ENCODE measurements at places on chromosomes 7 and 10. TPM values are rescaled to one million over a fixed set of nuclear protein-coding genes. Genes with fewer than 3 reads are reported as not detected.
A peak's percentile ranks its signal among the peaks of the same experiment; 100 is the strongest.

- DNase-seq = no peak
These were observed 714.4 kb downstream of the GATA3 start for GRCh38 chr10:8768852-8769251.

DNA sequence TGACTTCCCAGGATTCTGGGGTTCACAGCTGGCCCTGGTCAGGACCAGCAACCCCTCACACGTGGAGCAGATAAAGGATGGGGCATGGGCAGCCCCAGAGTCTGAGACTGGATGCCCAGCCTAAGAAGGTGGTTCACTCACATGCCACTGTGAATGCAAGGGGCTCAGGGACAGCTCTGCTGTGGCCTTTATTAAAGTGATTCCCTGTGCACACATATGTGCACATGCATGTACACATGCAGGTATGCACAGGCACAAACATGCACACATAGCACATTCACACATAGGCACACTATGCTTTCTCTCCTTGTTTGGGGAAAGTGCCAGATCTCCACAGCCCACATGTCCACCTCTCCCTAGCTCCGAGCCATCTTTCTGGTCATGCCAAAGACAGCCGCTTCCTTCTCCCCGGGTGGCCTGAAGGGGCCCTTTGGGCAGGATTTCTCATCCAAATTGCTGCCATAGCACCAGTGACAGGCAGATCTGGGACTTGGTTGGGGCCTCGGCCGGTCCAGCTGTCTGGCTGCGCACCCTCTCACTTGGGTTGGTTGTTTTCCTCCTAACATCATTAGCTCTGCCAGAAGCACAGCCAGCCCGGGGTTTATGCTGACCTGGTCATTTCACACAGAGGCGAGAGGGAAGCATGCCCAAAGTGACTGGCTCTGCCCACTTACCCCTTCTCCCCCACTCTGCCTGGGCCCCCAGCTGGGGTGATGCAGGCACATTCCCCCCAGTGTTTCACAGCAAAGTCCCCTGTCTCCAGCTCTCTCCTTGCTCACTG is 1.4 kb downstream of the GCK start:
- no peak for DNase-seq

DNA sequence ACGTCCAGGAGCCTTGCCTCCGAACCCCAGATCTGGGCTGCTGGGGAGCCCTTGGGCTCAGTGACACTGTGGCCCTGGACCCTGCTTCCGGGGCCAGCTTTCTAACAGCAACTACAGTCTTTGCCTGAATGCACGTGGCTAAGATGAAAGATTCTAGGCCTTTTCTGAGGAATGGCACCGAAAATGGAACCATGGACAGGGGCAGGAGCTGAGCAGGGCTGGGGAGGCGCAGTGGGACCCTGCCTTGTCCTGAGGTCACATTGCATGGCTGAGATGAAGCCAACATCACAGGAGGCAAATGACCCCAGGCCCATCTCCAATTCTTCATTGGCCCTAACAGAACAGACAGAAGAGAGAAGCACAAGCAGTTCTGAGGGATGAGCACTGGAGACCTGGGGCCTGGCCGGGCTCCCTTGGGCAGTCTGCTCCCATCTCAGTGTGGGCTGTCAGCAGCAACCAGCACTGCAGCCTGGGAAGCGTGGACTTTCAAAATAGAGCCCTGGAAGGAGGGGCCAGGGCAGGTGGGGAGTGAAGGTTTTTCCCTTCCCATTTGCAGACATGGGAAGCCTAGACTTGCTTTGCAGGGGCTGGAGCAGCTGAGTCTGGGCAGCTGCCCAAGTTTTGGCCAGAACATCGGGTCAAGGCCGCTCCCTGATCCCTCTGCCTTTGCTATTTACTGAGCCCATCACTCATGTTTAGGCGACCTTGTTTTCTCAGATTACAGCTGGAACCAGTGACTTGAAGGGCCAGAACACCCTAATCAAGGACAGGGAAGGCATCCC is 114.4 kb upstream of the TCERG1L start:
- DNase-seq = peak; percentile 18

- peak; percentile 13 for DNase-seq
These were observed 143.2 kb downstream of the JAZF1 start for GRCh38 chr7:28037220-28038010.

DNA sequence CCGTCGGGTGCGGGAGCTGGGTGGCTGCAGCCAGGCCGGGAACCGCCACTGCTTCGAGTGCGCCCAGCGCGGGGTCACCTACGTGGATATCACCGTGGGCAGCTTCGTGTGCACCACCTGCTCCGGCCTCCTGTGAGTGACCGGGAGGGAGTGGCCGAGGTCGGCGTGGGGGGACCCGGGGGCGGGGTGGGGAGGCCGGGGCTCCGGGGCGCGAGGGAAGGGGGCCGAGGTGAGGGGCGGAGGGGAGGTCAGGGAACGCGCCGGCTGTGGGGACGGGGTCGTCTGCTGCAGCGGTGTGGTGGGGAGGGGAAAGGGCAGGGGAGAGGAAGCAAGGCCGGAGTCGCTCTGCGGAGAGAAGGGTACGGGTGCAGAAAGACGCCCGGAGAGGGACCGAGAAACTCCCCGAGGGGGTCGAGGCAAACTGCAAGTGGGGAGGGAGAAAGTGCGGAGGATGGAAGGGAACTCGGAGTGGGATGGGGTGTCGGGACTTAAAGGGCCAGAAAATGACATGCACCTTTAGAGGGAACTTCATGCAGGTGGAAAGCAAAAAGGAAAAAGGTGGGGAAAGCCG is 518 bp downstream of the AGFG2 start:
- no peak for DNase-seq

- DNase-seq = no peak
These were observed 4.4 kb upstream of the SEMA3C start for GRCh38 chr7:80923211-80923612.

GRCh38 chr7:494259-494687 is 25.4 kb downstream of the PDGFA start:
- peak; percentile 12 for DNase-seq

Gene ARHGAP22
- total RNA-seq = 1.6 TPM

Gene SLC13A1
- total RNA-seq = not detected

Gene FRAT2
- 20.8 TPM for total RNA-seq

Gene C10orf90
- total RNA-seq = not detected

Gene GPR26
- not detected for total RNA-seq

Gene CABCOCO1
- total RNA-seq = not detected

Gene ASB10
- not detected for total RNA-seq

All from body of pancreas (tissue), 4 donors.